ENCODE measurements at places on chromosomes 11 and 22. TPM values are rescaled to one million over a fixed set of nuclear protein-coding genes. Genes with fewer than 3 reads are reported as not detected.

GRCh38 chr11:79400717-79401330, 40.0 kb downstream of the TENM4 start:
- DNase-seq, result peak; percentile 22

GRCh38 chr11:62150887-62151736, 27.3 kb downstream of the INCENP start:
- DNase-seq, result no peak

GRCh38 chr22:36822581-36822980, 5.7 kb upstream of the PVALB start:
- DNase-seq, result no peak

DNA sequence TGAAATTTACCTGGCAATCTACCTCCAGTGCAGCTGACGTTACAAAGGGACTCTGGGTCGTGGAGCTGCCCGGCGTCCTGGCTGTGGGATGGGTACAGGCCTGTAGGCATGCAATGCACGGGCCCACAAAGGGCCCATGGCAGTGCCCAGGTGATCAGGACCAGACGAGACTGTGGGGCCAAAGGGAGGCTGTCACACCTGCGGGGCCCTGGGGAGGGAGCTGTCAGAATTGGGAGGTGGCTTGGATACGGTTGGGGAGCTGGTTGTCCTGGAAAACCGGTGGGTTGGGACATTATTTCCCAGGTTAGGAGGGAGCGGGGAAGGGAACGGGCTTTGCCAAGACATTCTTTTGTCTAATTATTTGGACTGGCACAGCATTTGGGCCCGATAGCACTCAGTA, 958.5 kb downstream of the BRD1 start:
- no peak for DNase-seq

DNA sequence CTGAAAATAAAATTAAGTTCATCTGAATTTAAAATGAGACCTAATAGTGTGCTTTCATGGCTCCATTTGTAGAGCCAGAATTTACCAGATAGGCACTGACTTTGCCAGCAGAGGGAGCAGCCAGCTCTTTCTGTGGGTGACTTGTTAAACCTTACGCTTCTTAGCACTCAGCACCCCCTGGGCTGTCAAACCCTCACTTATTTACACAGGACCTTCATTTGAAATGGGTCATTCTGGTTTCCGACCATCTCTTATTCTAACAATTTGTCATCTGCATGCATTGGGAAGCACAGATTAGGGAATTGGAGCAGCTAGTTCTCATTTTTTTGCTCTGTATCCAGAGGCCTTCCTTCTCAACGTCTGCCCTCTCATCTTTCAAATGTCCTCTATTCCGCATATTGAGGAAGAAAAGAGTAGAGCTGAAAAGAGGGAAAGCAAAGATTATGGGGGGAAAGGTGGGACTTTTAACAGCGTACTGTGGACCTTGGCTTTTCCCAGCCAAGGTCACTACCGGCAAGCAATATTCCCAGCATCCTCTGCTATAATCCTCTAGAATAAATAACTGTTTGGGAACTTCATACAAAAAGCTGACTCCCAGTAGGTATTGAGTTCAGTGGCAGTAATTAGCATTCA, 3.1 kb downstream of the ASRGL1 start:
- peak; percentile 23 for DNase-seq

- DNase-seq, result no peak
Measured at GRCh38 chr11:26936109-26936508, 57.8 kb upstream of the FIBIN start.

DNA sequence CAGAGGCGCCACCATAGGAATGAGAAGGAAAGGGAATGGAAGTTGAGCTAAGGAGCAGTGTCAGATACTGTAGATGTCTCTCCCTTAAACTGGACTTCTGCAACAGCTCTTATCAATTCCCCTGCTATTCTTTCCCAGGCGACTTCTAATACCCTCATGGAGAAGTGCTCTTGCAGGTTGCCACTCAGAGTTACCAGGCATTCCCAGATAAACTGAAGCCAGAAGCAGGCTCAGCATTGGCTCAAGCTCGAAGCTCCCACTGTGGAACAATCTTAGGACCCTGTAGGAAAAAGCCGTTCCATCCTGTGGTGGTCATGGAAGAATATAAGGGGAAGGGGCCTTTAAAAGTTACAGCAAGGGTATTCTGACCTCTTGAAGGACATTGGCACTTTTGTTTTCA, 208.7 kb upstream of the PLET1 start:
- no peak for DNase-seq

GRCh38 chr11:79333355-79333754, 107.5 kb downstream of the TENM4 start:
- no peak for DNase-seq

GRCh38 chr22:38429499-38430068, 25.4 kb downstream of the KCNJ4 start:
- no peak for DNase-seq

DNA sequence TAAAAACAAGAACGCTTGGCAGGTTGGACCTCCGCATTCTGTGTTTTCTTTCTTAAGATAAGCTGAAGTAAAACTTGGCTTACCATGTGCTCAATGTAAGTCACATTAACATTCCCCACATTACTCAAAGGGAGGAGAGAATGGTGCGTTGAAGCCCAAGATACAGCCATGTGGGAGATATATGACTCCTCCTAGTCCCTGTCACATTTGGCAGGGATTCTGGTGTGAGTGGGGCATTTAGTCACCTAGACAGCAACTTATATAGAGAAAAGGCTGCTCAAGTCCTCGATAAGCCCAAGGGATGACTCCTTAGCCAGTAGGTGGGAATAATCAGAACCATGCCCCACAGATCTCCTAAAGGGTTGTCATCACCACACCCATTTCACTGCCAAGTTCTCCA, 4.6 kb downstream of the PRSS23 start:
- no peak for DNase-seq

- DNase-seq, result peak; percentile 9
Measured at GRCh38 chr11:116357784-116358544, 414.8 kb downstream of the BUD13 start.

GRCh38 chr22:19150482-19151328, 613 bp upstream of the GSC2 start:
- DNase-seq, result no peak

DNA sequence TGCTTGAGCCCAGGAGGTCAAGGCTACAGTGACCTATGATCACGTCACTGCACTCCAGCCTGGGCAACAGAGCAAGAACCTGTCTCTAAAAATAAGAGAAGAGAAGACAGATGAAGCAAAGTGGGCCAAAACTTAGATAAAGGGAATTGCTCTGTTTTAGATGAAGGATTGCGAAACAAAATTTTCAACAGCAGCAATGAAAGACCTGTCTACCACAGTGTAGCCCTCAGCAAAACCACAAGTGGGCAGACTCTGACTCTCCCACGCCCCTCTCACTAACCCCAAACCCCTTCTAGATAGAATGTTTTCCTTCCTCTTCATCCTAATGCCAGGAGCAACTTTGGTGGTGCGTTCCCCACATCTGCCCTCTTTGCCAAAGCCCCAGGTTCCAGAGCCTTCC, 105.6 kb upstream of the ALDH3B2 start:
- no peak for DNase-seq

DNA sequence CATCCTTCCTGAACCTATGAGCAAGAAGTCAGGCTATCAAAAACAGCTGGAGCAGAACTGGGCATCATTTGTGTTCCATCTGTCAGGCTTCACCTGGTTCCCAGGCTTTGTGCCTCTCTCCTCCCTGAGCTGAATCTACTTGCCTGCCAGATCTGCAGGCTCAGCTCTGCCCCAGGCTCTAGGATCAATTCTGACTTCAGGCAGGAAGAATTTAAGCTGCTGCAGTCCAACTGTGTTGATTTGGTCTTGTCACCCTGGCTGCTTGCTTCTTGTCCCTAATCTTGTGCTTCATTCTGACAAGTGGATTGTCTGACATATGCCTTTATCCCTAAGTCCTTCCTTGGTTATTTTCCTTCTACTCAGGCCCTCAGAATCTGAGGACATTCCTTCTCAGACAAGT, 31.6 kb upstream of the CADM1 start:
- DNase-seq, result no peak

DNA sequence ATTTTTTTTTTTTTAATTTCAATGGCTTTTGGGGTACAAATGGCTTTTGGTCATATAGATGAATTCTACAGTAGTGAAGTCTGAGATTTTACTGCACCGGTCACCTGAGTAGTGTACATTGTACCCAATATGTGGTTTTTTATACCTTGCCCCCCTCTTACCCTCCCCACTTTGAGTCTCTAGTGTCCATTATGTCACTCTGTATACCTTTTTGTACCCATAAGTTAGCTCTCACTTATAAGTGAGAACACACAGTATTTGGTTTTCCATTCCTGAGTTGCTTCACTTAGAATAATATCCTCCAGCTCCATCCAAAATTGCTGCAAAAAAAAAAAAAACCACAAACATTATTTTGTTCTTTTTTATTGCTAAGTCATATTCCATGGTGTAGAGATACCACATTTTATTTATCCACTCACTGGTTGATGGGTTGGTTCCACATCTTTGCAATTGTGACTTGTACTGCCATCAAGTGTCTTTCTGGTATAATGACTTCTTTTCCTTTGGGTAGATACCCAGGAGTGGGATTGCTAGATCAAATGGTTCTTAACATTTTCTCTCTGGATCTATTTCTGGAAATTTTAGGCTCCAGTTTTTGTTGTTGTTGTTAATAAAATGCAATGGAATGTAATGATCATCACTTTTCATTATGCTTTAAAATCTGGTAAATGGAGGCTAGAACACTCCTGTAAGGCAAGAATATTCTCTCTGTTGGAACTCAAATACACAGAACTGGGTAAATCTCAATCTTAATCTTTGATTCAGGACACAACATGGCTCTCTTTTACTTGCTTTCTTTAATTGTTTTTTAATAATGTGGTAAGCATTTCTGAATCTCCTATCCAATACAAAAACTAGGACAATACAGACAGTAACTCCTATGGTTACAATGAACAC, 10.3 kb downstream of the NEAT1 start:
- DNase-seq, result no peak

- DNase-seq, result no peak
Measured at GRCh38 chr11:59944720-59945119, 6.5 kb downstream of the OOSP1 start.

CDC45 gene
- 8.9 TPM for total RNA-seq

OR2AT4 gene
- under 0.01 TPM for total RNA-seq

Measured in hematopoietic multipotent progenitor cell (in vitro differentiated cells).